ENCODE measurements at places on chromosomes 5 and 9. TPM values are rescaled to one million over a fixed set of nuclear protein-coding genes. Genes with fewer than 3 reads are reported as not detected.

- no peak overlapping the region for H3K4me3 ChIP-seq
- H3K27me3 ChIP-seq, result no peaks in the 10 kb centered on the region
These were observed 396.5 kb upstream of the MEF2C start for GRCh38 chr5:89279391-89280036.

GRCh38 chr9:84207491-84207951, 133.0 kb downstream of the SLC28A3 start:
- no peaks in the 10 kb centered on the region for H3K36me3 ChIP-seq
- H3K27ac ChIP-seq, result no peak overlapping the region
- peaks cover 17% of the 10 kb centered on the region for H3K27me3 ChIP-seq

DNA sequence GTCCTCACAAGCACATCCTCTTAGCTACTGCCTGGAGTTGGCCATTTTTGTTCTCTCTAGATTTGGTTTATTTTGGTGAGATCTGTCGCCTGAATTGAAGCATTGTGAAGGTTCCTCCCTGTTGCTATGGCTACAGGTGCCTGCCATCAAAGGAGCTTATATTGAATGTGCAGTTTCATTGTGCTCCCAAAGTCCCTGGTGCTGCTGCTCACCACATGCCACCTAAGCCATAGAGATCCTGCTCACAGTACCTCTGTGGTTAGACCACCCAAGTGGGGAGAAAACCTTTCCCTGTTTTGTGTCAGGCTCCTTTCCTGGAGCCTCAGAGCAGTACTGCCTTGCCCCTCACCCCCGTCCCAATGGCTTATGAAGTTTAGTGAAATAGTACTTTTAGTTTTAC, 383.4 kb downstream of the TMEM38B start:
- no peak for DNase-seq
- H3K27ac ChIP-seq, result no peak overlapping the region
- H3K4me3 ChIP-seq, result no peak overlapping the region

- peaks cover 6% of the 10 kb centered on the region for H3K36me3 ChIP-seq
- DNase-seq, result no peak
- no peak overlapping the region for H3K27ac ChIP-seq
These were observed 59.6 kb downstream of the GCNT4 start for GRCh38 chr5:74992791-74993190.

GRCh38 chr9:35229779-35230143, 68.0 kb downstream of the UNC13B start:
- no peak for DNase-seq
- H3K27ac ChIP-seq, result peak overlapping the region; percentile 25
- H3K4me3 ChIP-seq, result no peak overlapping the region
- no peaks in the 10 kb centered on the region for H3K36me3 ChIP-seq
- no peaks in the 10 kb centered on the region for H3K27me3 ChIP-seq

- no peaks in the 10 kb centered on the region for H3K36me3 ChIP-seq
- DNase-seq, result no peak
- H3K27me3 ChIP-seq, result no peaks in the 10 kb centered on the region
- H3K4me1 ChIP-seq, result peaks cover 36% of the 10 kb centered on the region
- no peak overlapping the region for H3K4me3 ChIP-seq
- H3K27ac ChIP-seq, result peak overlapping the region; percentile 3
These were observed 278.7 kb upstream of the TYRP1 start for GRCh38 chr9:12414514-12414913.

DNA sequence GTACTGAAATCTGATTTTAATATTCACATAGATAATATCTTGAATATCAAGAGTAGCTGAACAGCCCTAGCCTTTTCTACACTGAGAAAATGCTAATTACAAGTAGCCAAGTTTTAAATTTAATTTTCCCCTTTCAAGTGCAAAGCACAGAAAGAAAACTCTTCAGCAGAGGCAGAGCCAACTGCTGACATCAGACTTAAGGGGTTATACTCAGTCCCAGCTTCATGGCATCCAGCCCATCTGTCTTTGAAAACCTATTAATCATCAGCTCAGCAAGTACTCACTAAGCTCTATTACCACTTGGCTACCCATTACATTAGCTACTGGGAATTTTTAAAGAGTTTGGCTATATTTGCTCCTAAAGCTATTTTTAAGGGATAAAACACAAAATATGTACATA, 220.5 kb downstream of the SLC12A2 start:
- peaks cover 6% of the 10 kb centered on the region for H3K4me1 ChIP-seq
- H3K27me3 ChIP-seq, result no peaks in the 10 kb centered on the region
- DNase-seq, result no peak
- H3K27ac ChIP-seq, result no peak overlapping the region
- H3K4me3 ChIP-seq, result no peak overlapping the region

DNA sequence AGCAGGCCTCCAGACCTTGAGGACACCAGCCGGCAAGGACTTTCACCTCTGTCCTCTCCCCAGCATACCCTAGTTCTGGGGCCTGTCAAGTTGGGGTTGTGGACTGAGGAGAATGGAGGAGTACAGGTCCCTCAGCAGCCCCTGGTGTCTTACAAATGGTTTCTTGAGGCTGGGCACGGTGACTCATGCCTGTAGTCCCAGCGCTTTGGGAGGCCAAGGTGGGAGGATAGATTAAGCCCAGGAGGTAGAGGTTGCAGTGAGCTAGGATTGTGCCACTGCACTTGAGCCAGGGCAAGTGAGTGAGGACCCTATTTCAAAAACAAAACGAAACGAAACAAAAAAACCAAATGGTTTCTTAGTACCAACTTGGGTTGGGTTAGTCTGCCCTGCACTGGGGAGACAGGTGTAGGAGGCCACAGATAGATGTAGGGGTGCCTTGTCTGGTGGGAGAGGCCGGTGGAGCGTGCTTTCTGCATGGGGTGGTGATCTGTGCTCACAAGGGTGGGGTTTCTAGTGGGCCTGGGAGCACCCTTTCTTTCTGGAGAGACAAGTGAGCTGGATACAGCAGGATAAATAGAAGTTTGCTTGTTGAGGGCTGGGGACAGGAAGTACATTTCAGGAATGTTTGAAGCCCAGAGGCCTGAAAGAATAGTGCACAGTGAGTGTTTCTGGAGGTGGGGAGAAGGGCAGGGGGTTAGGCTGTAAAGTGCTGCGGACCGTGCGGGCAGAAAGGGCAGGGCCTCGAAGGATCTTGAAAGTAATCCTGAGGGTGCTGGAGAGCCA, 37.7 kb upstream of the PSD2 start:
- no peaks in the 10 kb centered on the region for H3K36me3 ChIP-seq
- H3K4me1 ChIP-seq, result peaks cover 39% of the 10 kb centered on the region
- peak overlapping the region; percentile 22 for H3K27ac ChIP-seq

- H3K27me3 ChIP-seq, result no peaks in the 10 kb centered on the region
- peaks cover 3% of the 10 kb centered on the region for H3K36me3 ChIP-seq
- H3K4me1 ChIP-seq, result peaks cover 26% of the 10 kb centered on the region
- no peak for DNase-seq
- peak overlapping the region; percentile 0 for H3K27ac ChIP-seq
- H3K4me3 ChIP-seq, result peak overlapping the region; percentile 63
These were observed 1.1 kb downstream of the CRAT start for GRCh38 chr9:129109537-129109903.

DNA sequence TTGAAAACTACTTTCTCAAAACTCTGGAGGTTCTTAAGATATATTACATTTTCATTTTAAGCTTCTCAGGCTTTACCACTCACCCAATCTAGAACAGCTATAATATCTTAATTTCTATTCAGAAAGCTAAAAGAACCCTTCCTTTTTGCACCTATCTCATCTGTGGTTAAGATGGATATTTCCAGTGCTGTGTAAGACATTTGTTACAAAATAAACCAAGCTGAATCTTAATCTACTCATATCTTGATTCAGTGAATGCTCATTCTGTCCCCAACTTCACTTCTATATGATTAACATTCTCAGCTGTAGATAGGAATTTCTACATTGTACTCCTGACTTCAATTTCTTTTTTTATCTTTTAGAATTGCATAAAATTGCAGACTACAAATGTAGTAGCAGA, 15.0 kb downstream of the ABHD17B start:
- no peak overlapping the region for H3K27ac ChIP-seq
- no peaks in the 10 kb centered on the region for H3K27me3 ChIP-seq
- H3K4me1 ChIP-seq, result peaks cover 32% of the 10 kb centered on the region

DNA sequence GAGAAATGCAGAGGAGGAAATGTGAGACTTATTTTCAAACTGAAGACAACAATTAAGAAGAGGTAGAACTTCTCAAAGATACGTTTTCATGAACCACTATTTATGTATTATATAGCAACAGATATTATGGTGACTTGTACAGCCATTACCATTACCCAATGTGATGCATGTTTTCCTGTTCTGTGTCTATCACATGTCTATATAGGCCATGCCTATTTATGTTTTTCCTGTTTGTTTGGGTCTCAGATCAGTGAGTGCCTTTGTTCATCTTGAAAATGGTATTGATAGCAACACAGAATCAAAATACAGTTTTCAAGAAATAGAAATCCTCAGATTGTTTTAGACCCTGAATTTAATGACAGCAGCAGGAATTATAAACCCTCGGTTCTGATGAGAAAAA, 44.0 kb downstream of the DAPK1 start:
- no peaks in the 10 kb centered on the region for H3K27me3 ChIP-seq
- peaks cover 54% of the 10 kb centered on the region for H3K4me1 ChIP-seq
- DNase-seq, result no peak
- H3K36me3 ChIP-seq, result peaks cover 25% of the 10 kb centered on the region
- no peak overlapping the region for H3K4me3 ChIP-seq

DNA sequence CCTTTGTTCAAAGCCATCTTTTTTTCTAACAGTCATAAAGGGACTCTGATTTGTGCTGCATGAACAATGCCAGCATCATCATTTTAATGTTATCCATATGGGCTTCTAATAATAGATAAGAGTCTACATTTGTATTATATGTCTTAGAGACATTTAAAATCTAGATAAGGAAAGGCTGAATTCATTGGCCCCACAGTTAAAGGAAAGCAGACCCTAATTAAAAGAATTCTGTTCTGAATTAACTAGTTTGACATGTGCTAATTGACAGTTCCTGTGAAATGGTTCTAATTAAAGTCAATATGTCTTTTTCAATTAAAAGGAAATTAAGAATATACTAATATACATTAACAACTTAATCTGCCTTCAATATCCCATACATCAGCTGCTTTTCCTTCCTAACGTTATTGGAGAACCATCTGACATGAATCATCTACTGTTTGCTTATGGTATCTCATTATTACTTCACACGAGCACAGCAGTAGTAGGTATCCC, 104.7 kb downstream of the NR2F1-AS1 start:
- no peak for DNase-seq
- no peak overlapping the region for H3K27ac ChIP-seq
- H3K4me1 ChIP-seq, result peaks cover 5% of the 10 kb centered on the region
- peaks cover 15% of the 10 kb centered on the region for H3K36me3 ChIP-seq

GRCh38 chr5:19001054-19001453, 986.9 kb downstream of the CDH18 start:
- no peak overlapping the region for H3K27ac ChIP-seq
- no peaks in the 10 kb centered on the region for H3K27me3 ChIP-seq
- no peaks in the 10 kb centered on the region for H3K36me3 ChIP-seq
- H3K4me1 ChIP-seq, result peaks cover 2% of the 10 kb centered on the region
- no peak overlapping the region for H3K4me3 ChIP-seq
- no peak for DNase-seq

GRCh38 chr9:15227491-15227890, 79.5 kb downstream of the TTC39B start:
- DNase-seq, result no peak
- H3K36me3 ChIP-seq, result peaks cover 3% of the 10 kb centered on the region
- no peak overlapping the region for H3K4me3 ChIP-seq
- no peaks in the 10 kb centered on the region for H3K27me3 ChIP-seq
- no peaks in the 10 kb centered on the region for H3K4me1 ChIP-seq

- peaks cover 6% of the 10 kb centered on the region for H3K36me3 ChIP-seq
- peaks cover 10% of the 10 kb centered on the region for H3K4me1 ChIP-seq
- H3K4me3 ChIP-seq, result peak overlapping the region; percentile 58
These were observed 2.0 kb downstream of the ATP6V0E1 start for GRCh38 chr5:172985596-172985995.

- no peaks in the 10 kb centered on the region for H3K27me3 ChIP-seq
- peaks cover 38% of the 10 kb centered on the region for H3K36me3 ChIP-seq
- H3K4me1 ChIP-seq, result peaks cover 8% of the 10 kb centered on the region
- no peak for DNase-seq
- no peak overlapping the region for H3K27ac ChIP-seq
These were observed 9.5 kb upstream of the C9 start for GRCh38 chr5:39373791-39374190.

The SLC46A2 gene
- not detected for total RNA-seq

The TTLL11 gene
- total RNA-seq, result 4.8 TPM

The ITK gene
- not detected for total RNA-seq

The RGS7BP gene
- total RNA-seq, result 1.0 TPM

The STC2 gene
- 26.9 TPM for total RNA-seq

The DRD1 gene
- total RNA-seq, result 0.40 TPM

The SNX30 gene
- total RNA-seq, result 12.7 TPM

The CCNJL gene
- total RNA-seq, result 9.7 TPM

The CHSY3 gene
- total RNA-seq, result 3.6 TPM
